ENCODE measurements at places on chromosomes 2 and 18.

DNA sequence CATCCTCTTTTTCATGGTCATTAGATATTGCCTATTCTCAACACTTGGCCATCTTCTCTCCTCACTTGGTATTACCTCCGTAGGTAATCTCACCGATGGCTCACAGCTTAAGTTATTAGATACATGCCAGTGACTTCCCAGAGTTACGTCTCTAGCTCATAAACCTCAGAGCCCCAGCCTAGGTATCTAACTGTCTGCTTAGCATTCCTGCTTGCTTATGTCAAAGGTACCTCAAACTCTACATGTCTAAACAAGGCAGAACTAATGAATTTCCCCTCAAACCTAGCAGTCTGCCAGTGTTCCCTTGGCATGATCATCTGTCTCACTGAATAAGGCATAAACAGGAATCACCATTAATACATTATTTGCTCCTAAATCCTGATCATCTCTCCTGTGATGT is 27.7 kb upstream of the ZNF638 start:
- DNase-seq, result peak; percentile 42

GRCh38 chr2:151842830-151843690 is 14.8 kb upstream of the ARL5A start:
- no peak for DNase-seq

DNA sequence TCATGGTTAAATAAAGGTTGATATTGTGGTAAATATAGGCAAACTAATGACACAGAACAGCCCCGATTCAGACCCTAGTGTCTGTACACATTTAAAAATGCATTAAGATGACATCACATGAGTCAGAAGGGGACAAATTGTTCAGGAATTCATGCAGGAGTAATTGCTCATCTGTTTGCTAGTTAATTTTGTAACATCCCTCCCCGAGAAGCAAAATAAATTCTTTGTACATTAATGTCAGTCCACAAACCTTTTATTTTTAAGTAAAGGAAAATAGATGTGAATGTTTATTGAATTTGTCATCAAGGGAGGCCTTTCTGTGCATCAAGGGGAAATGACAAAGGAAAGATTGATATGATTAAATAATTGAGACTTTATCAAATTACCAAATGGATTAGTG is 69.9 kb downstream of the SH3BP4 start:
- DNase-seq, result peak; percentile 79

GRCh38 chr2:191713837-191714236 is 35.9 kb downstream of the NABP1 start:
- DNase-seq, result no peak

- no peak for DNase-seq
Observed at GRCh38 chr2:23534771-23535170, 149.8 kb downstream of the KLHL29 start.

DNA sequence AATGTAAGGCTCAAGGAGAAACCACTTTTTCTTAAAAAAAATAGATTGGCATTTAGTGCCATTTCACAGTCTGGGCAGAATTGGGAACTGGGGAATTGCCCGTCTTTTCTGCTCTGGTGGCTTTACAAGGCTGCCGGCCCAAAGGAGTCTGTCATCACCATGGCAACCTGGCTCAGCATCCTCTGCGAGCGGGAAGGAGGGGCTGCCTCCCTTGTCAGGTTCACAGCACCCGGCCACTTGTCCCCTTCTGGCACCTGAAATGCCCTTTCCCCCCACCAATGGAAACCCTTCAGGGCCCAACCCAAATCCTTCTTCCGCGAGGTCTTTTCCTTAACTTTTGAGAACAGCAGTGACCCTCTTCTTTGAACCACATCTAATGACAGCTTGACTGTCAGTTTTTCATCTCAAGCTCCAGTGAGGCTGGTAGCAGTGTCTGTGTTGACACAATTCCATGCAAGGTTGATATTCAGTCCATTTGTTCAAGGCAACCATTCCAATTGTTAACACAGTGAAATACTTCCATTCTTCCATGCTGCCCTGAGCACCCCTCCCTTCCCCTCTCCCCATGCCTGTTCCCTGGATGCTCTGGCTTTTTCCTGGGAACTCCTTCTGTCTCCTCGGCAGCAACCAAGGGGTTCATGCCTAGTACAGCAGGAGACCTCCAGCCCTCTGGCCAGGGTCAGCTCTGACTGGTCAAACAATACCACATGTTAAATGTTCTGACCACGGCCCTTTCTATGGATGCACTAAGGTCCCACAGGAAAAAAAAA is 79.6 kb downstream of the DNER start:
- DNase-seq, result no peak

GRCh38 chr2:104431701-104432121 is 422.2 kb upstream of the POU3F3 start:
- no peak for DNase-seq

GRCh38 chr2:162342841-162343240 is 1.1 kb upstream of the GCA start:
- no peak for DNase-seq

GRCh38 chr18:61153571-61153970 is 179.7 kb upstream of the CDH20 start:
- no peak for DNase-seq

DNA sequence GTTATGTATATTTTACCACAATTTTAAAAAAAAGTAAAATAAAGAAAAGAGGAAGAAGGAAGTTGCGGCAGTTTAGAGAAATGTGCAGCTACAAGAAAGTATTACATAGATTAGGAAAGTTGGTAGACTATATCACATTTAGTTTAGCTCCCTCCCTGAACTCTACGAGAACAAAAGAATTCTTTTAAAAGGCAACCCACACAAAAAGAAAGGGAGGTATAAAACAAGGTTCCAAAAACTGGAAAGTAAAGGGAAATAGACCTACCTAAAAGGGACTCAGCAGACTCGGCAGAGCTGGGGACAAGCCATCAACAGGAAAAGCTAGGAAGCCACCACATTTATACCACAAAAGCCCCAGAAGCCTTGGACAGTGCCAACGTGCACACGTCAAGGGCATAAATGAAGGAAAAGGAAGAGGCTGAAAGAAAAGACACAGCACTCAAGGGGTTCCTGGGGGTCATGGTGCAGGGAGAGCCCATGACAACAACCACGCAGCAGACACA is 9.1 kb downstream of the TMEM127 start:
- no peak for DNase-seq

GRCh38 chr2:232328516-232329460 is 49.8 kb upstream of the ALPP start:
- no peak for DNase-seq

DNA sequence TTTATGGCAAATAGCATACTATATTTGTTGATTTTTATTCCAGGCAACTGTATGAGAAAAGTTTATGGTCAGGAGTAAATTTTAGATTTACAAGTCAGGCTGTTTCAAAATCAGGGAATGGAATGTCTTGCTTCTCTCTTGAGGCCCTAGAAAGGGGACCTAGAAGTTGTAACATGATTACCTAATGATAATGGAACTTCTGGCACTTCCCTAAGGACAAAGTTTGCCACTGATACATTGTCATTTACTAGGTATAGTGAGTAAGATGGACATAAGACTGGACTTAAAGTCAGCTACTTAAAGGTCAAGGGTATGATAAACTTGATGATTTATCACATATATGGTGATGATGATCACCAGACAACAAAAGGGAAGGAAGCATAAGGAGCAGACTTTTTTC is 103.3 kb upstream of the VRK2 start:
- no peak for DNase-seq

DNA sequence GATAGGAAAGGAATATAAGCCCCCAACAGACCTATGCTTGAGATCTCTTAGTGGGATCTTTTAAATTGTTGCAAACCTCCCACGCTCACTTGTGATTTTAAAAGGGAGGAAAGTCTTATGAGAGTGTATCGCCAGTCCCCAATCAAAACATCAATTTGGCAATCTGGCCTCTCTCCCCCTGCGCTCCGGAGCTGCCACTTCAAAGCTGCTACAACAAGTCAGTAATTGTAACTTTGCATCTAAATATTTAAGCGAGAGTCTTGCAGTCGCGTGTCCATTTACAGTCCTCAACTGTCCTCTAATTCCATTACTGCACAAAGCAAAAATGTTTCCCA is 8.4 kb downstream of the PAX3 start:
- no peak for DNase-seq

- no peak for DNase-seq
Observed at GRCh38 chr18:45828917-45829811, 3.7 kb downstream of the SIGLEC15 start.

- no peak for DNase-seq
Observed at GRCh38 chr2:15638720-15639119, 47.1 kb downstream of the DDX1 start.

DNA sequence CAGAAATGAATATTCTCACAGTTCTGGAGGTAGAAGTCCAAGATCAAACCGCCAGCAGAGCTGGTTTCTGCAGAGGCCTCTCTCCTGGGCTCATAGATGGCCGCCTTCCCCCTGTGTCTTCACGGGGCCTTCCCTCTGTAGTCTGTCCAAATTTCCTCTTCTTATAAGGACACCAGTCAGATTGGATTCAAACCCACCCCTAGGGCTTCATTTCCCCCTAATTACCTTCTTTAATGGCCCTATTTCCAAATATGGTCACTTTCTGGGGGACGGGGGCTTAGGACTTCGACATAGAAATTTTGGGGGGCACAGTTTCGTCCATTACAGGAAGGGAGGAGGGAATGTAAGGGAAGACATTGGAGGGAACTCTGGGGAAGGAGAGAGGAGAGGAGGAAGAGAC is 132.6 kb downstream of the DDX1 start:
- DNase-seq, result no peak

- peak; percentile 22 for DNase-seq
Observed at GRCh38 chr2:45329045-45329677, 281.9 kb downstream of the SRBD1 start.

DNA sequence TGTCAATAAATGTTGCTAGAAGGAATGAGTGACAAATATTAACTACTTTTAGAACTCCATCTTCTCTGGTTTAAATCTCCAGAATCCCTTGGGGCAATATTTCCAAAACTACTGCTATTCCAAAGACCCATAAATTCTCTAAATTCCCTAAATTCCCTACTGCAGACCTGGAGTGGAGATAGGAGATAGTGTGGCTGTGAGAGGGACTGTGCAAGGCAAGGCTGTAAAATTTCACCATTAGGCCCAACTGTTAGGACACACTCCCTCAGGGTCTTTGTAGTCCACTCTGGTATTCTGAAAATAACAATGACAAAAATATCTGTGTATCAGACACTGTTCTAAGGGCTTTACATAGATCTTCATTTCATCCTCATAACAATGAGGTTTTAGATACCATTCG is 67.9 kb downstream of the MYL12B start:
- DNase-seq, result no peak

- no peak for DNase-seq
Observed at GRCh38 chr2:163698857-163699256, 37.0 kb downstream of the FIGN start.

GRCh38 chr18:28875059-28875458 is 698.1 kb upstream of the CDH2 start:
- no peak for DNase-seq

GRCh38 chr2:62195421-62196277 is at the start of gene B3GNT2:
TSS of gene B3GNT2 (plus strand) at chr2:62196115. CDS start at chr2:62222221, 26,106 bp downstream.
- DNase-seq, result peak; percentile 85

GRCh38 chr18:59881728-59882656 is 17.8 kb upstream of the PMAIP1 start:
- no peak for DNase-seq

DNA sequence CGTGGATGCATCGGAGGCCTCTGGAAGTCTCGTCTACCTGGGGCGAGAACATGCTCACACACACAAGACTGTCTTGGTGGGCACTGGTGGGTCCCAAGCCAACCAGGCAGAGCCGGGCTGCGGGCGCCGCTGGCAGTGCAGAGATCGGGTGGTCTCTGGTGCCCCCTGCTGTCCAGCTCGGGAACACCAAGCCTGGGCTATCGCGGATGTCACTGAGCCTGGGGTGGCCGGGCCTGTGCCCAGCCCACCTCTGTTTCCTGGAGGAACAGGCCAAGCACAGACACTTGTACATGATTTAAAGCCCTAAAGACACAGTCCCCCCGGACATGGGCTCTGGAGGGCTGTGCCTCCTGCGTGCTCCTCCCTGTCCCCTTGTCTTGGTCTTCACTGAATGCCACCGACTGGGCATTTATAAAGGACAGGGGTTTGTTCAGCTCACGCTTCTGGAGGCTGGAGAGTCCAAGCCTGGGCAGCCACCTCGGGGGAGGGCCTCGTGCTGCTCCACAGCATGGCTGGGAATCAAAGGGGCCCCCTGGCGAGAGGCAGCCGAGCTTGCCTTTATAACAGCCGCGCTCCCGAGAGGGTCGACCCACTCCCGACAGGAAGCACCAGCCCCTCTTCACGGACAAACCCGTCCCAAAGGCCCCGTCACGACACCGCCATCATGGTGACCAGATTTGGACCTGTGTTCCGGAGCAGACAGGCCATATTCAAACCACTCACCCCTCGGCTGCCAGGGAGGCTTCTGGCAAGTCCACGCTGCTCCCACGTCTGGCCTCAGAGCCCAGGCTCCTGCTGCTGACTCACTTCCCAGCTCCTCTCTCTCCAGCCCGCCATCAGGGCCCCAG is 3.6 kb upstream of the OTOS start:
- peak; percentile 74 for DNase-seq

DNA sequence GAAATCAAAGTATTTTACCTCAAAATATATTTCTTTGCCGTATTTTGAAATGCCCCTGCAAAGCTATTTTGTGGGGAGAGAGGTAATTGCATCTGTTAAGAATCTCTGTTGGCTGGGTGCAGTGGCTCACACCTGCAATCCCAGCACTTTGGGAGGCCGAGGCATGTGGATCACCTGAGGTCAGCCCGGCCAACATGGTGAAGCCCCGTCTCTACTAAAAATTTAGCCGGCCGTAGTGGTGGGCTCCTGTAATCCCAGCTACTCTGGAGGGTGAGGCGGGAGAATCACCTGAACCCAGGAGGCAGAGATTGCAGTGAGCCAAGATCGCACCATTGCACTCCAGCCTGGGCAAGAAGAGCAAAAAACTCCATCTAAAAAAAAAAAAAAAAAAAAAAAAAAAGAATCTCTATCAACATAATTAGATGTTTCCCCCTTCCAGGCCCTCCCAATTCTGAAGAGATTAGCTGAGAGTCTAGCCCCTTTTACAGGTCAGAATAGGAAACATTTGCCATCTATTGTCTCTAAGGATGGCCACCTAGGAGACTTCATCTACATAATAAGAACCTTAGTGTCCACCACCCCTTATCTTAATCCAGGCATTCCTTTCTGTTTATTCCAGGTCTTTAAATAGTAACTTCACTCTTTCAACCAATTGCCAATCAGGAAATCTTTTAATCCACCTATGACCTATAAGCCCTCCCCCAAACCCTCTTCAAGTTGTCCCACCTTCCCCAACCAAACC is 3.5 kb upstream of the TRAPPC8 start:
- no peak for DNase-seq

- no peak for DNase-seq
Observed at GRCh38 chr2:65969161-65969560, 465.8 kb upstream of the MEIS1 start.

GRCh38 chr2:165787334-165787733 is 6.7 kb downstream of the GALNT3 start:
- DNase-seq, result no peak

- no peak for DNase-seq
Observed at GRCh38 chr2:68918497-68918896, 34.2 kb downstream of the GKN2 start.

GRCh38 chr2:49306925-49307324 is 152.6 kb upstream of the FSHR start:
- DNase-seq, result no peak

GRCh38 chr2:120383631-120384340 is 37.9 kb downstream of the INHBB start:
- DNase-seq, result no peak

GRCh38 chr2:23418461-23418911 is 33.5 kb downstream of the KLHL29 start:
- peak; percentile 55 for DNase-seq

- no peak for DNase-seq
Observed at GRCh38 chr2:141182246-141182645, 948.6 kb downstream of the LRP1B start.

Data from RWPE1 (cell line).